ENCODE measurements at places on chromosomes 5 and 9.
A peak's percentile ranks its signal among the peaks of the same experiment; 100 is the strongest.

GRCh38 chr5:127705120-127705892 lies 2.1 kb downstream of the CCDC192 start:
- no peak for DNase-seq

DNA sequence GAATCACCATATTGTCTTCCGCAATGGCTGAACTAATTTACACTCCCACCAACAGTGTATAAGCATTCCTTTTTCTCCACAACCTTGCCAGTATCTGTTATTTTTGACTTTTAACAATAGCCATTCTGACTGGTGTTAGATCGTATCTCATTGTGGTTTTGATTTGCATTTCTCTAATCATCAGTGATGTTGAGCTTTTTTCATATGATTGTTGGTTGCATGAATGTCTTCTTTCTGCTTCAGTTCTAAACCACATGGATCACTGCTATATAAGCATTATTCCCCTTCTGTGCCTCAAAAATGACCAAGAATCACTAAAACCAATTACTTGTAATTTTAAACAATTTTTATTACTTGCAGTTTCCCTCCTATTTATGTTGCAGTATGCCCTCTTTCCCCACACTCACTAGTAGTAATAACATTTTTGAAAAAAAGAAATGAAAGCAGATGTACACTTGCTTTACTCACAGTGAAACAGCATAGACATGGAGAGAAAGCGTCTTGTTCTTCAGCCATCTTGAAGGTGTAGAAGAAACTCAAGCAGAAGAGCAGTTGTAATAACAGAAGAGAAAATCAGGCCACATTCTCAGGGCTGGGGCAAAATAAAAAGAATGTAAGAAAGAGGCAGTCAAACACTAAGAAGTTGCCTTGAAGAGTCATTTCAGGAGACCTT lies 4.5 kb upstream of the TMEM252 start:
- no peak for DNase-seq

DNA sequence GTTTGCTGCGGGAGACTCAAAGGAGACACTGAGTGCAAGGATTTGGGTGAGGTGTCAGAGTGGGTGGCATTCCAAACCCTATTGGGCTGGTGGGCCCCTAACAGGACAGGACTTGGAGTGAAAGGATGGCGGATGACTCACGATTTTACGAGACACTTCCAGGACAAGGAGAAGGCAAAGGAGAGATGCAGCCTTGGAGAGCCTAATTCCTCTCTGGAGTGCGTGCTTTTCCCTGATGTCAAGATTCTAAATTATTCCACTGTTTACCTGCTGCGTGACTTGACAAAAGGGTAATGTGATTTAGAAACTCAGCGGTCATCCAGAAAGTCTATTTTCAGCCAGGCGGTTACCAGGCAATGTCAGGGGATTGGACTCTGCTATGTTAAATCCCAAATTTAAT lies 41.6 kb upstream of the CD180 start:
- no peak for DNase-seq

DNA sequence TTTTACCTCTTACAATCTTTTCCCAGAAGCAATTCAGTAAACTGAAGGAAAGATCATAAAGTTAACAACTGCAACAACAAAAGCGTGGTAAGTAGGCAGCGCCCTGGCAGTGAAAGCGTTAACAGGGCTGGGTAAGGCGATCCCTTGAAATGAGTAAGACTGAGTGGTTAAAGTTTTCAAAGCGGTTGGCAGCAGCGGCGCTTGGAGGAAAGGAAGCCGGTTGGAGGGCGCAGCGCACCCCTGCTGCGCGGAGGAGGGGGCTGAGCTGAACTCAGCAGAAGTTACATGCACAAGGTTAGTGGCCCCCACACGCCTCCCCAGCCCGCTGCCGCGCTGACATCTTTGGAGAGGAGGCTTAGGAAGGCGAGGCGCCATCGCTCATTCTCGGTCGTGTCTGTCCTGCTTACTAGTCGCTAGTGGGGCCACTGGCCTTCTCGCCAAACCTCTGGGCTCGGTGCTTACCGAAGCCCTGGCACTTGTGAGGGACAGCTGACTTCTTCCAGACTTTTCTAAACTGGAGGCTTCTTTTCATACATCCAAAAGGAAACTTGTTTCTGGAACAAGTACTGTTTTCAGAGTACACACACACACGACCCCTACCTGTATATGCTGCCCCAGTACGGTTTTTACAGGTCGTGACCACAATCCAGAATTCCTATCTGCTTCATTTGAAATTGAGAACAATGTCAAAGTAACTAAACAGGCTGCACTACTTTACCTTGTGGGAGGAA lies at the start of gene SH3RF2:
Gene SH3RF2 (plus strand): TSS at position 178 of the 731 bp plus-strand sequence. CDS start 1,351 bp downstream, outside the sequence.
- peak; percentile 80 for DNase-seq

DNA sequence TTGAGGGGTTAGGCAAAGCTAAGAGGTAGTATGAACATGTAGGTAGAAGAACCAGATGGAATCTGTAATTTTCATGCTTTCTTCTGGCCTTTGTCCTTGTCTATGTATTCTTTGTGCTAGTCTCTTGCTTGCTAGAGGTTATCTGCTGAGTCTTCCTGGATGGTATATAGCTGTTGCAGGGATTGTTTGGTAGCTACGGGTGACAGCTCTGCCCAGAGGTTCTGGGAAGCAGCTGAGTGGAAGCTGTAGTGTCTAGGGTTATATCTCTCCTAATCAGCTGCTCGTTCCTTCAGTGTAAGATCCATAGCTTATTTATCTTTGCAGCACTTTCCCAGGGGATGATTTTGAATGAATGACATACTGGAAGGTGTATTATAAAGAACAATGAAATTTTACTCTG lies 100.3 kb downstream of the ATG10 start:
- no peak for DNase-seq

- DNase-seq = no peak
Observed at GRCh38 chr9:91214867-91215266, 146.9 kb downstream of the AUH start.

DNA sequence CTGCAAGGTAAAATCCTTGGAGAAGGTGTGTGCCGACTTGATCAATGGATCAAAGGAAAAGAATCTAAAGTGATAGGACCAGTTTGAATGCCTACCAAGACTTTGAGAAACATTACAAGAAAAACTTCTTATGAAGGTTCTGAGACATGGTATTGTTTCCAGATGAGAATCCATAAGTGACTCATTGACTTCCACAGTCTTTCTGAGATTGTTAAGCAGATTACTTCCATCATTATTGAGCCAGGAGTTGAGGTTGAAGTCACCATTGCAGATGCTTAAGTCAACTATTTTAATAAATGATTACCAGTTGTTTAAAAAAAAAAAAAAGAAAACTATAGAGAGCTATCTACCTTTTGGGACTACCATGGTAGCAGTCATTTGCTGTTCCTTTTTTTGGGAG lies 7.0 kb downstream of the LNPEP start:
- no peak for DNase-seq

DNA sequence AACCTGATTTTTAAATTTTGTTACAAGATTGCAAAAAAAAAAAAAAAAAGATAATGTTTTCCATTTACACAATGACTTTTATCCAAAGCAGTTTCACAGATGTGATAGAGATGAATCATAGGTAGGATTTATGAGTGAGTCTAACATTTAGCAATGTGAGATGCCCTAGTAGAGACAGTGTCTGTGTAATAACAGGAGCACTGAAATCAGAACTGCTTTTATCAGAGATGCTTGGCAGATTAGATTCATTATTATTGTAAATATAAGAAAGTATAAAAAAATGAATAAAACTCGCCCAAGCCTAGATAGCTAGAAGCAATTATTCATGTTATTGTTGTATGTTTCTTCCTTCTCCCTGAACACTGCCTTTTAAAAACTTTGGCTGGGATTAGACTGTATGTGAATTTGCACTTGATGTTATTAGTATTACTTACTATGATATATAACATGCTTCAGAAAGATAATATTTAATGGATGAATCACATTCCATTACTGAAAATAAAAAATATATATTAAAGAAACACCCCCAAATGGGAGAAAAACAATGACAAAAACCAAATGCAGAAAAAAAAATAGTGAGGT lies 567.3 kb upstream of the KLF4 start:
- no peak for DNase-seq

GRCh38 chr5:139226131-139226530 lies 28.0 kb upstream of the SIL1 start:
- DNase-seq = no peak

DNA sequence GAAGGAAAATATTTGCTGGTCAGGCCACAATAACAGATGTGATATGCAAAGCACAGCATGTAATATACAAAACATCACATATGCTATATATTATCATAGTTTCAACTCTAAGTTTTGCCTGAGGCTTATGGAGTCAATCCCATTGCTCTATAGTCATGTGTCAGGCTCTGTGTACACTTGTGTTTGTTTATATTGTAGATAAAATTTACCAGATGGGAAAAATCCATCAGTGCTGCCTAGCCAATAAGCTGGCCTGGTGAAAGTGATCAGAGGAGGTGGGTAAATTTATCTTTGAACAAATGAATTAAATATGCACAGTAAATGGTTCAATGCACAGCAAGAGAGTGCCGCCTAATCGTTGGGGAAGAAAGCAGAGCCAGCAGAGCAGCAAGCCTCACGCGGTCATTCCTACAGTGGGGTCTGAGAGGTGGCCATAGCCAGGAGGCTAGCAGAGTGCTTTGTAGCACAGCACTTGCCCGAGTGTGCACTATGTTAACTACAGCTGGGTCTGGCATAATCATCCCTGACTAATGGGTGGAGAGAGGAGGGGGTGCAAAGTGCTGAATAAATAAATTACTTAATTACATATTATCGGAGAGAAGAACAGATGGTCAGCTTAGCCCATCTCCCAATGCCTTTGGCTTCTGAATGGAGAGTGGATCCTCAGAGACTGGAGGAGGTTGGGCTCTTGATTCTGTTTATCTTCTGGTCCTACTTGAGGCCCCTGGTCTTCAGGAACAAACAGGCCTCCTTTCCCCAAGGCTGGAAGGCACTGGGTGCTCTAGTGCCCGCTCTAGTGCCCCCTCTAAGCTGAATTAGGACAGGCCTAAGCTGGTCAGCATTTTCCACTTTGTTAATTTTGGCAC lies 153.5 kb downstream of the MAT2B start:
- DNase-seq = no peak

GRCh38 chr9:135000647-135001245 lies 83.0 kb upstream of the FCN1 start:
- no peak for DNase-seq

DNA sequence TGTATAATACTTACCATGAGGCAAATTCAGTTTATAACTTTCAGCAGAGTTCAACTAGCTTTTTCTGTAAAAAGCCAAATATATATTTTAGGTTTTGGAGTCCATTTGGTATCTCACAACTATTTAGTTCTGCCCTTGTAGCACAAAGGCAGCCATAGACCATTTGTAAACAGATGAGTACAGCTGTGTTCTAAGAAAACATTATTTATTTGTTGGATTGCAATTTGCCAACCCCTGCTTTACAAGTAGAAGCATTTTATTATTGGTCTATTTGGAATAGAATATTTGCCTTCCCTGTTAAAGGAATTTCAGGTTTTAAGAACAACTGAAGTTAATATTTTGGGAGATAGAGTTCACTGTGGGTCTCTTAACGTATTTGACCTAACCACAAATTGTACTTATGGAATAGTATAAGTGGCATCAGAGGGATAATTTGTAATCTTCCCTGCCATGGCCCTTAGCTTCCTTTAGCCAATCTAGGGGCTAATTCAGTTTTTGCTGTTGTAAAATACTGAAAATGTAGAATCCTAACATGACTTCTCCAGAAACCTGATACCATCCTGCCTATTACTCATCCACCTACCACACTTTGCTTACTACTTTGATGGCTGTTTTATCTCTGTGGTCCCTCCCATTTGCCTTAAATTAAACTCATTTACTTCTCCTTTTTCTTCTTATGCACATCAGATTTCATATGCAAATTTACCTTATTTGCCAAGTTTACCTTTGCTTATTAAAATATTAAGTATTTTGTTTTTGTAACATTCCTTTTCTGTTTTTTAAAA lies 109.2 kb downstream of the DMXL1 start:
- no peak for DNase-seq

DNA sequence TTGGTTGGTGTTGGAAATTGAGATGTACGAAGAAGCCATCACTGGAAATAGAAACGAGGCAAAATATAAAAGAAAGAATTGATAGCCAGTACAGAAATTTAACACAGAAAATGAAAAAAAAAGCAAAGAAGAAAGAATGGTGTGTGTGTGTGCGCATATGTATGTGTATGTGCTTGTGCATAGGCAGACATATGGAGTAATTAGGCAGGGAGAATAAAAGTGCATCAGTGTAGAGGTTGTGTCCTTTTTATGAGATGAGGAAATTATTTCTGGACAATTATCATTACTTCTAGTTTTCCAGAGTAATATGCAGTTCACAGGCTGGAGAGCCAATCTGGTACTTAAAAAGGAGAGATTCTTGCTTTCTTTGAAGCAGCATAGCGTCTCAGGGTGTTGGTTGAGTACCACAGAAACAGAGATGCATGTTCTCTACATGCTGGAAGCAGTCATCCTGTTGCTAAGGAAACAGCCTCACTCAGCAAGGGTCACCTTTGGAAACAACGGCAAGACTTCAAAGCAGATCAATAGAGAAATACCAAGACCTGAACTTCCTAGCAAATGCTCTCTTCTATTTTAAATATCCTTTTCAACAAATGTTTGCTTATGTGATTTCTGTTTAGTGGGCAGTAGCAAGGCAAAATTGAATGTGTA lies 172.7 kb downstream of the TAF11L14 start:
- DNase-seq = no peak

GRCh38 chr9:114787781-114788498 lies 17.9 kb downstream of the TNFSF15 start:
- DNase-seq = no peak

DNA sequence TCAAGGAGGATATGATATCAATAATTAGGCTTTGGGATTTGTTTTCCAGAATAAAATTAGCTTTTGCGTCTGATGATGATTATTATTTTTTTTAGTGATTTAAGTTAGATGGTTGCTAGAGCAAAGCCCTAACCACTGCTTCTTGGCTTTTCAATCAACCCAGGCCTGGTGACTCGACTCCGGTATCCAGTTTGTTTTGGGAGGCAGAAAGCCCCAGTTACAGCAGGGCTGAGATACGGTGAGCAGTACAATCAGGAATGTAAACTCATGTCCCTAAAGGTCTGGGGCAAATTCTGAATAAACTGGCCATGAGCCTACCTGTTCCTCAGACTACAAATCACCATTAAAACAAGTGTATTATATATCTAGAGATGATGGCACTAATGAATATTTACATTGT lies 24.4 kb upstream of the CYFIP2 start:
- DNase-seq = no peak

GRCh38 chr9:117073539-117074341 lies 341.1 kb downstream of the ASTN2 start:
- no peak for DNase-seq
